NCI-H187 (cell line): ENCODE measurements at places on chromosomes 7 and 10.

DNA sequence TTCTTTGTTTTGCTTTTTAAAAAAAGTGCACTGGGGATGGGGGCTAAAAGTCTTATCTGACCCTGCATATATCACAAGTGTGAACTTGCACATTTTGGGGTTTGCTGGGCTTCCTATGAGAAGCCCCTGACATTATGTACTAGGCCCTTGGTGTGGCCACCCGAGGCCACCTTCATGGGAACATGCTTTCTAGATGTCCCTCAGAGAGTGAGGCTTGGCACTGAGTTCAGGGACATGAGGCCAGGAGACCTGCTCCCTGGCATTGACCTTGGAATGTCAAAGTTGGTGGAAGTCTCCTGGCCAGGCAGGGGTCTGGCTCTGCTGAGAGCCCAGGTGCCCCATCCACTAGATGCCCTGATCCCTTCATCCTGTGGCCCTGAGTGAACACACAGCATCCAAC is 536.2 kb downstream of the TCERG1L start:
- DNase-seq = no peak

GRCh38 chr10:13529714-13529973 is 830 bp upstream of the BEND7 start:
- no peak for DNase-seq

- no peak for DNase-seq
Observed at GRCh38 chr10:118776960-118777359, 22.2 kb upstream of the CACUL1 start.

DNA sequence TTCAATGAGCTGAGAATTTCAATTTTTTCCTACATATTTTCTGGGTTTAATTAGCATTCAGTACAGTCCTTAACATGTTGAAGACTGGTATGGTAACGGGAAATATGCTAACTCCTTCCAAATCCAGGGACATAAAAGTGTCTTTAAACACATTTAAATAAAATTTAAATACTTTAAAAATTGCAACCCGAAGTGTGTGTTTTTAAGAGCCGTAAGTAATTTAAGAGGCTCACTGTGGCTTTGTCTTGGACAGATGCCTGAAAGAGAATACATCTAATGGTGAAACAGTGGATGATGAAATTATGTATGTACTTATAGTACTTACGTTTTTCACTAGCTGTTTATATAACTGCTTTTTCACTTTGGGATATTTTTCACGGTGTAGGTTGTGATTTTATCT is 687.3 kb upstream of the CELF2 start:
- no peak for DNase-seq

DNA sequence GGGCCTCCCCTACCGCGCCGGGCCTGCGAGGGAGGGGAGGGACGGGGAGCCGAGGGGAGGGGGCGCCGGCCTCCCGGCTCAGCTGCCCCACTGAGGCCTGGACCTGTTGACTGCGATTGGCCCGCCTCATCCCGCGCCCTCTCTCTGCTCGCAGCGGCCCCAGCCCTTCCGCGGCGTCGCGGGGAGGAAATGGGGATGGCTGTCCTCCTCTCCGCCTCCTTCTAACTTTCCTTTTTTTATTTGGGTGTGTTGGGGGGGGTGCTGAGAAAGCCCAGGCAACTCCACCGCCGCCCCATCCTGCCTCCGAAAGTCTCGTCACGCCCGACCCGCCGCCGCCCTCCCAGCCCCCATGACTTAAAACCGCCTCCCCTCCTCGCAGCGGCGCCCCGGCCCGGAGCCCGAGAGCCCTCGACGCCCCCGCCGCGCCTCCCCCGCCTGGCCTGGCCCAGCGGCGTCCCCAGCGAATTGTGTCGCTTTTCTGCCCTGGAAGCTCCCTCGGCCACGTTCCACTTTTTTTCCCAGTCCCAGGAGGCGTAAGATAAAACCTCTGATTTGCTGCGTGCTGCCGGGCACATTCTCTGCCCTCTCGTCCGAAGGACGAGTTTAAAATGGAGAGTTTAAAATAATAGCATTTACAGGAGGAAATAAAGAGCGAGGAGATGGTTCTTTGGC is 842 bp upstream of the SKIDA1 start:
- no peak for DNase-seq

DNA sequence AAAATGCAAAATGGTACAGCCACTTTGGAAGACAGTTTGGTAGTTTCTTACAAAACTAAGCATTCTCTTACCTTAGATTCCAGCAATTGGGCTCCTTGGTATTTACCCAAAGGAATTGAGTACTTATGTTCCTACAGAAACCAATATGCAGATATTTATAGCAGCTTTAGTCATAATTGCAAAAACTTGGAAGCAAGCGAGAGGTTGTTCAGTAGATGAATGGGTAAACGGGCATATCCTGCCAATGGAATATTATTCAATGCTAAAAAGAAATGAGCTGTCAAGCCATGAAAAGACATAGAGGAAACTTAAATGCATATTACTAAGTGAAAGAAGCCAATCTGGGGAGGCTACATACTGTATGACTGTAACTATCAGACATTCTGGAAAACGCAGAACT is 926.7 kb downstream of the TYW1 start:
- no peak for DNase-seq

DNA sequence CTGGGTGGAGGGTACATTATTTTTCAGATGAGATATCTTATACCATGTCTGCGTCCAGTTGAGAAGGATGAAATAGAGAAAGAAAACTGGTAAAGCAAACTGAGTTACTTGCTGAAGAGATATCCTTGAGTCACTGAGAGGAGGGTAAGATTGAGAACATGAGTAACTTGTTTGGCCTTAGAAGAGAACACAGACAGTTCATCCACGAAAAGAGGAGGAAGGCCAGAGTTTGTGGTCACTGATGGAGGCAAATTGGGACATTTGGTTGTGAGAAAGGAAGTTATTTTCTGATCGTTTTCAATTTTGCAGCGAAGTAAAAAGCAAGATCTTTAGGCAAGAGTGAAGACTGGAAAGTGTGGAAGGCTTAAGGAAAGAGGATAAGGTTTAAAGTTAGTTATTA is 15.6 kb downstream of the MBL2 start:
- no peak for DNase-seq

- no peak for DNase-seq
Observed at GRCh38 chr7:2490181-2490651, 14.0 kb upstream of the GRIFIN start.

DNA sequence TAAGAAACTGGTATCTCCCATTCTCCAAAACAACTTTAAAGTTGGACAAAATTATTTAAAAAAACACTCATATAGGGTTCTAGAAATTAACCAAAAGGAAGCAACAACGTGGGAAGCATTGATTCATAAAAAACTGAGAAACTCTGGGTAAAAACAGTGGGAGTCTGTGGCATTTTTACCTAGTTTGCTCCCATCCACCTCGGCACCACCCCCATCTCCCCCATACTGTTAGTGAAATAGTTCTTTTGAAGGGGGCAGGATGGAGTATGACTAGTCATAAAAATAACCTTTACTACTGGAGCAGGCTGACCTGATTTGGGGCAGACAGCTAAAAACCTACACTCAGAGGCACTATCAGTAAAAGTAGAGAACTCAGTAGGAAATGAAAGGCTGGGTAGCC is 123.2 kb downstream of the AVL9 start:
- DNase-seq = no peak

- DNase-seq = no peak
Observed at GRCh38 chr10:124124123-124124768, 30.8 kb upstream of the CHST15 start.

DNA sequence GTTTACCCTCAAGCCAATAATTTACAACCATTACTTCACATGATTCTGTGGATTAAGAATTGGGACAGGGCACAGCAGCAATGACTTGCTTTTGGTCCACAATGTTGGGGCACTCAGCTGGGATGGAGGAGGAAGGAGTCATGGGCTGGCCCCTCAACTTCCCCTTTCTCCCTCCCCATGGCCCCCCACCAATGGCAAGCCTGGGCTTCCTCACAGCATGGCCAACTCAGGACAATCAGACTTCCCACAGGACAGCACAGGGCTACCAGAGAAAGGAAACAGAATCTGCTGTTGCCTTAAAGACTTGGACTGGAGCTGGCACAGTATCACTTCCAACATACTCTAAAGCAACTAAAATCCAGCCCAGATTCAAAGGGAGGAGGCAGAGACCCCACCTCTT is 160.7 kb downstream of the PTPN20 start:
- no peak for DNase-seq

DNA sequence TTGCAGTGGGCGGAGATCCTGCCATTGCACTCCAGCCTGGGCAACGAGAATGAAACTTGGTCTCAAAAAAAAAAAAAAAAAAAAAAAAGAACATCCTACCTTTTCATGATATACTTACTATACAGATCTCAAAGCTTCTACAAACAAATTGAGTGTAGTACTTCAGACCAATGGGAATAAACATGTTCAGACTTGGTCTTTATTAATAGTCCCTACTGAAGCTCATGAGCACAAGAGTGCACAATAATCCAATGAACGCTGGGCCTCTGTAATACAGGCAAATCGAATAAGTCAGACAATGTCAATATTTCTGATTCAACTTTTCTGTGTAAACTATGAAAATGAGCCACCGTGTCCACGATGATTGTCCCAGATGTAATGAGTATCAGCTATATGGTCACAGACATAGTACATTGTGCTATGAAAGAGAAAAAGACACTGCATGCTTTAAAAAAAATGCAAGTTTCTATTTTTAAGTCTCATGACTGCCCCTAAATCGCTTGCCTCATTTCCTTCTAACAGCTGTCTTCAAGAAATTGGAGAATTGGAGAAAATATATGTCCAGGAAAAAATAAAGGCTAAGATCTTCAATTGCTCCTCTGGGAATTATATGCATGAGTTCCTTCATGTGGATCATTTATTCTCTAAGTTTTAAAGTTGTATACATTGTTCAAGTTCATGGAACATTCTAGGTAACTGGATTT is 64.0 kb upstream of the CTTNBP2 start:
- peak; percentile 37 for DNase-seq

- DNase-seq = no peak
Observed at GRCh38 chr7:40186586-40186985, 51.8 kb downstream of the SUGCT start.

DNA sequence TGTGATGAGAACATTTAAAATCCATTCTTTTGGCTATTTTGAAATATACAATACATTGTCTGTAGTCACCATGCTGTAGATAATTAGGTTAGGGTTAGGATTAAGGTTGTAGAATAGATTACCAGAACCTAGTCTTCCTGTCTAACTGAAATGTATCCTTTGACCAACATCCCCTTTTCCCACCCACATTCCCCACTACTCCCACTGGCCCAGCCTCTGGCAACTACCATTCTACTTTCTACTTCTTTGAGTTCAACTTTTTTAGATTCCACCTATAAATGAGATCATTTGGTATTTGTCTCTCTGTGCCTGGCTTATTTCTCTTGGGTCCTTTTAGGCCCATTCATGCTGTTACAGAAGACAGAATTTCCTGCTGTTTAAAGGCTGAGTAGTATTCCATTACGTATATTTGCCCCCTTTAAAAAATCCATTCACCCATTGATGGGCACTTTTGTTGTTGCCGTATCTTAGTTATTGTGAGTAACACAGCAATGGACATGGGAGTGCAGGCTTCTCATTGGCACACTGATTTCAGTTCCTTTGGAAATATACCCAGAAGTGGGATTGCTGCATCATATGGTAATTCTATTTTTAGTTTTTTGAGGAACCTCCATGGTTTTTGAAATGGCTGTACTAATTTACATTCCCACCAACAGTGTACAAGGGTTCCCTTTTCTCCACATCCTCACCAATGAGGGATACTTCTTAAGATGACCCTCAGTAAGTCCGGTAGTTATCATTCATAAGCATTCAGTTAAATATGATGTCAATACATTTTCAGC is 104.0 kb downstream of the RALA start:
- no peak for DNase-seq
